ENCODE measurements at places on chromosomes 5 and 9. TPM values are rescaled to one million over a fixed set of nuclear protein-coding genes. Genes with fewer than 3 reads are reported as not detected.

SPATA31C1 gene
- total RNA-seq, result not detected

GAS1 gene
- 1.4 TPM for total RNA-seq

PKD2L2 gene
- not detected for total RNA-seq

GBA2 gene
- total RNA-seq, result 49.6 TPM

C9 gene
- total RNA-seq, result not detected

PRRT1B gene
- not detected for total RNA-seq

NXNL2 gene
- 0.49 TPM for total RNA-seq

SH3RF2 gene
- total RNA-seq, result 0.58 TPM

All from A375 (cell line).